Activated naive CD4-positive, alpha-beta T cell (primary cell): ENCODE measurements at places on chromosomes 12 and 14.

GRCh38 chr12:42407306-42407705 lies 81.3 kb downstream of the PPHLN1 start:
- no peak for DNase-seq

- DNase-seq, result no peak
Measured at GRCh38 chr14:103627073-103628025, 1.7 kb upstream of the KLC1 start.

DNA sequence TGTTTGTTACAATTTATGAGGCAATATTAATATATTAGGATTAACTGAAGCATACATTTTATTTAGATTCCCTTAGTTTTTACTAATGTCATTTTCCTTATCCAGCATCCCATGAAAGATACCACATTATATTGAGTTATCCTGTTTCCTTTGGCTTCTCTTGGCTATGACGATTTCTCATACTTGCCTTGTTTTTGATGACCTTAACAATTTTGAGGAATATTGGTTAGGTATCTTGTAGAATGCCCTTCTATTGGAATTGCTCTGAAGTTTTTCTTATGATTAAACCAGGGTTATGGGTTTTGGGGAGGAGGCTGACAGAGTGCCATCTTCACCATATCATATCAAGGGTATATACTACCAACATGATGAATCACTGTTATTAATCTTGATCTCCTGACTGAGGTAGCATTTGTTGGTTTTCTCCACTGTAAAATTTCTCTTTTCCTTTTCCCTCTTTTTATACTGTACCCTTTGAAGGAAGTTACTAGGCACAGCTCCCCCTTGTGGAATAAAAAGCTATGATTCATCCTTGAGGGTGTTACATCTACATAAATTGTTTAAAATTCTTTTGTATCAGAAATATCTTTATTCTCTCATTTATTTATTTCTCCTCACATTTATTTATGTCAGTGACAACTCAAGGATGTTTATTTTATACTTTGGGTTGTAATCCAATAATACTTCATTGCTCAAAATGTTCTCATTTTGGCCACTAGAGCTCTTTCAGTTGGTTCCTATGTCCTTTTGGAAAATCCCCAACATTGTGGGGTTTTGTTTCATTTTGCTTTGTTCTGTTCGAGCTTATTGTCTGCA lies 239.0 kb downstream of the SLC16A7 start:
- no peak for DNase-seq

GRCh38 chr12:123069436-123070266 lies 81.2 kb downstream of the PITPNM2 start:
- no peak for DNase-seq

DNA sequence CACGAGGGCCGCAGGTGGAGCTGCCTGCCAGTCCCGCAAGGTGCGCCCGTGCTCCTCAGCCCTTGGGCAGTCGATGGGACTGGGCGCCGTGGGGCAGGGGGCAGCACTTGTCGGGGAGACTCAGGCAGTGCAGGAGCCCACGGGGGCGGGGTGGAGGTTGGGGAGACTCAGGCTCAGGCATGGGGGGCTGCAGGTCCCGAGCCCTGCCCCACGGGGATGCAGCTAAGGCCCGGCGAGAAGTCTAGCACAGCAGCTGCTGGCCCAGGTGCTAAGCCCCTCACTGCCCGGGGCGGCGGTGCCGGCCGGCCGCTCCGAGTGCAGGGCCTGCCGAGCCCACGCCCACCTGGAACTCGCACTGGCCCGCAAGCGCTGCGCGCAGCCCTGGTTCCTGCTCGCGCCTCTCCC lies 39.2 kb upstream of the P2RX7 start:
- DNase-seq, result no peak
